Muscle of leg (tissue), 16 donors: ENCODE measurements at places on chromosomes 6 and 20. TPM values are rescaled to one million over a fixed set of nuclear protein-coding genes. Genes with fewer than 3 reads are reported as not detected.

GRCh38 chr20:59804347-59804746, 129.1 kb downstream of the SYCP2 start:
- H3K4me3 ChIP-seq, result no peak overlapping the region
- no peak overlapping the region for H3K27ac ChIP-seq
- H3K27me3 ChIP-seq, result no peaks in the 10 kb centered on the region
- no peak for DNase-seq
- no peaks in the 10 kb centered on the region for H3K4me1 ChIP-seq

GRCh38 chr6:150236544-150236943, 93.7 kb downstream of the PPP1R14C start:
- DNase-seq, result no peak
- no peak overlapping the region for H3K27ac ChIP-seq
- H3K36me3 ChIP-seq, result no peaks in the 10 kb centered on the region
- peaks cover 5% of the 10 kb centered on the region for H3K4me1 ChIP-seq

GRCh38 chr6:73696966-73697655, 1.1 kb downstream of the CD109 start:
- DNase-seq, result no peak
- H3K27ac ChIP-seq, result peak overlapping the region; percentile 95
- no peaks in the 10 kb centered on the region for H3K27me3 ChIP-seq

Gene TBC1D20
- total RNA-seq, result 23.6 TPM

DNA sequence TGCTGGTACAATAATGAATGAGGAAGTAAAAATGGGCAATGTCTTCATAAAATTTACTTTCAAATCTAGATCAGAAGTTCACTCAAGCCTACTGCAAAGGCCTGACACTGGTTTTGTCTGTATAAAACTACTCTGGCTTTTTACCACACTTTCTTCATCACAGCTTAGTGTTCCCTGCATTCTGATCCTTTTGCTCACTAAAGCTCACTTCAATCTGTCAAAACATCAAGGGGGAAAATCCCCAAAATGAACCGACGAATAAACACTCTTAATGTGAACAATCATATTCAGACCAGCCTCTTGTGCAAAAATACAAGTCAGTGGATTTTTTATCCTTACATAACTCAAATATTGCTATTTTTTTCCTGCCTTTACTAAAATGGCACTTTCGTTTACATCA, 98.5 kb downstream of the PRDM1 start:
- H3K27ac ChIP-seq, result no peak overlapping the region
- H3K27me3 ChIP-seq, result no peaks in the 10 kb centered on the region
- no peak overlapping the region for H3K4me3 ChIP-seq
- no peaks in the 10 kb centered on the region for H3K36me3 ChIP-seq
- H3K4me1 ChIP-seq, result no peaks in the 10 kb centered on the region

Gene HTR1E
- total RNA-seq, result not detected
